Progenitor cell of endocrine pancreas (in vitro differentiated cells): ENCODE measurements at places on chromosomes 1 and 21. TPM values are rescaled to one million over a fixed set of nuclear protein-coding genes. Genes with fewer than 3 reads are reported as not detected.

AGTRAP gene
- 34.2 and 35.4 TPM in 2 replicates for total RNA-seq

FCRL2 gene
- not detected in 2 replicates for total RNA-seq

GRCh38 chr1:61741711-61742619, at the start of gene PATJ:
Gene PATJ (plus strand): TSS chr1:61742480. CDS start chr1:61762893, 20,413 bp downstream.
- peak; percentile 80 for DNase-seq
- peak within 1 kb of the TSS; percentile 92 for H3K4me3 ChIP-seq

GRCh38 chr1:204266504-204267034, 52.8 kb upstream of the GOLT1A start:
- H3K4me3 ChIP-seq: peak overlapping the region; percentile 59
- H3K27me3 ChIP-seq: no peaks in the 10 kb centered on the region
- no peak for DNase-seq
- H3K27ac ChIP-seq: peak overlapping the region; percentile 91
- H3K36me3 ChIP-seq: peaks cover 27% of the 10 kb centered on the region
- peaks cover 43% of the 10 kb centered on the region for H3K4me1 ChIP-seq

DNA sequence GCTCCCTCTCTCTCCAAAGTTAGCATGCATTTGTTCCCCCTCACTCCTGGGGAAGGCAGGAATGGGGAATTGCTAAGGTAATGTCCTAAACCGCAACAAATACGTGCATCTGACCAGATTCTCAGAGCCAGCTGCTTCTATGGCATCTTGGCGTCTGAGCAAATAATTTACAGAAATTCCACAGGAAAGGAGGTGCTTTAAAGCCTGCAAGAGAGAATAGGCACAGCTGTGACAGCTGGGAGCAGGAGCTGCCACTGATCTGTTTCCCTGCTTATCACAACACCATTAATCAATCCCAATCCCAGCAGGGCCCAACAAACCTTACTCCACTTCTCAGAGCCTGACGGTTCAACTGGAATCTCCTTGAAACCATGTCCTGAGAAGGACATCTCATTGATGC, 83.5 kb upstream of the ZNF281 start:
- H3K4me1 ChIP-seq: peaks cover 11% of the 10 kb centered on the region
- peaks cover 10% of the 10 kb centered on the region for H3K27me3 ChIP-seq
- peak overlapping the region; percentile 73 for H3K27ac ChIP-seq
- H3K4me3 ChIP-seq: no peak overlapping the region
